ENCODE measurements at places on chromosomes 4 and X.
A peak's percentile ranks its signal among the peaks of the same experiment; 100 is the strongest.

DNA sequence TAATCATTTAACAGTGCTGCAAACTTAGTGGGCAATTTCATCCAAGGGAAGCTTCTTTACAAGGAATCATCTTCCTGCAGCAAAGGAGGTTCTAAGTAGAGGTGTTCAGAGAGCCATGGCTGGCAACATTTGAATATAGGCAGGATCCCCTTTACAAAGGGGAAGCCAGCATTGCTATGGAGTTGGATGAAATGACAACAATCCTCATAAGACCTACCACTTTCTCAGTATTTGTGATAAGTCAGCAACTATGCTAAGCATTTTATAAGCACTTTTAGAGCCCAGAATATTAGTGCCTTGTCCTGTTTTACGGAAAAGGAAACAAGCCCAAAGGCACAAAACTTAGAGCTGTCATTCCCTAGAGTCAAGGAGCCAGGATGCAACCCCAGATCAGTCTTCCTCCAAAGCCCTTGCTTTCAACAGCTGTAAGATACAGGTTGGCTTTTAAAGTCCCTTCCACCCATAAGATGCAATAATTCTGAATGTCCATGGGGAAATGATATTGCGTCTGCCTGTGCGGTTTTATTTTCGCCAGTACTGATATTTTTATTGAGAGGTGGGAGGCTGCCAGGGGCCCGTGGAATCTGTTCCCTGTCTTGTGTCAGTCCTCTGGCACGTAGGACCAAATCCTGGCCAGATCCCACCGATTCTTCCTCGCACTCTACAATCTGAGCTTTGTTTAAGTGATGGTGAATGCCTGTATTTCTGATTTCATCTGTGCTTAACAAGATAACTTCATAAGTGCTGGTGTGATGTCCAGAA lies 59.1 kb downstream of the SMIM20 start:
- DNase-seq = peak; percentile 24

DNA sequence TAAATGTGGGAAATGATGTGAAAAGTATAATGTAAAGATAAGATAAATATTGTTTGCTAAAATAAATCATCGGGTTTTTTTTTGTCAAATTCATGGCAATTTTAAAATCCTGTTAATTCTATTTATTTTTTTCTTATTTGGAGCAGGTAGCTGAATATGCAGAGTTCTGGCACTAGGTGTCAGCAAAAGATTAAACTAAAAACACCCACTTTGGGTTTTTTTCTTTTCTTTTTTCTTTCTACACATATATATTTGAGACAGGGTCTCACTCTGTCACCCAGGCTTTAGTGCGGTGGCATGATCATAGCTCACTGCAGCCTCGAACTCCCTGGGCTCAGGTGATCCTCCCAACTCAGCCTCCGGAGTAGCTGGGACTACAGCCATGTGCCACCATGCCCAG lies 6.9 kb upstream of the RAP2C start:
- DNase-seq = peak; percentile 13

GRCh38 chr4:34318773-34319172 lies 1925.5 kb downstream of the ARAP2 start:
- no peak for DNase-seq

DNA sequence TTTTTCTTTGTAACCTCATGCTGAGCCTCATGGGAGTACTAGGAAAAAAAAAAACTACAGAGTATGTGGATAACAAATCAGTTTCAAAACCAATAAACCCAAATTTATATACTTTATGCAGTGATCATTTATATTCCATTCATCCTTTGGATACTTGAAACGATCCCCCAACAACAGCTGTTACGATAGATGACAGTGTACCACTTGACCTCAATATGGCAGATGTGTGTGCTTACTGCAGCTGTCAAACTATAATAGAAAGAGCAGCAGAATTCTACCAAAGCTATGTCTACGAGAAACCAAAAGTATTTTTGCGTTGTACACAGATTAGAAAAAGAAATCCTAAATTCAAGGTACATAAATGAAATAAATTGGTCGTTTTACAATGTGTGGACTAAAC lies 337.8 kb downstream of the PDGFC start:
- no peak for DNase-seq

- DNase-seq = no peak
Observed at GRCh38 chrX:69144838-69145680, 20.2 kb downstream of the PJA1 start.

- DNase-seq = no peak
Observed at GRCh38 chr4:66351761-66352160, 681.5 kb upstream of the EPHA5 start.

- DNase-seq = no peak
Observed at GRCh38 chr4:104279744-104280143, 214.9 kb downstream of the CXXC4 start.

DNA sequence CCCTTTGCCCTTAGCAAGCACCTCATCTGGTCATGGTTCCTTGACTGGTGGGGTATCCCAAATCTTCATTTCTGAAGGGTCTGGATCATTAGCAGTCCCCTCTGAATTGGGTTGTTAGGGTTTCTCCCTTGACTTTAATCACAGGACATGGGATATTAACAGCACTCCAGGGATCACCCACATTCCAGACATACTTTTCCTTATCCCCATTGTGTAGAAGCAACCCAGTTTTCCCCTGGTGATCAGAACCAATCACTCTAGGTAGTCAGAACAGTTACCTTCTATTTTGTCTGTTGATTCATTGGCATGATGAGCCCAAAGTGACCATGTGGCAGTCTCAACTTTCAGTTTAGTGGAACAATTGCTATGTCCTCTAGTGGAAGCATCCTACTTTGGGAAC lies 29.1 kb upstream of the GRSF1 start:
- DNase-seq = no peak

DNA sequence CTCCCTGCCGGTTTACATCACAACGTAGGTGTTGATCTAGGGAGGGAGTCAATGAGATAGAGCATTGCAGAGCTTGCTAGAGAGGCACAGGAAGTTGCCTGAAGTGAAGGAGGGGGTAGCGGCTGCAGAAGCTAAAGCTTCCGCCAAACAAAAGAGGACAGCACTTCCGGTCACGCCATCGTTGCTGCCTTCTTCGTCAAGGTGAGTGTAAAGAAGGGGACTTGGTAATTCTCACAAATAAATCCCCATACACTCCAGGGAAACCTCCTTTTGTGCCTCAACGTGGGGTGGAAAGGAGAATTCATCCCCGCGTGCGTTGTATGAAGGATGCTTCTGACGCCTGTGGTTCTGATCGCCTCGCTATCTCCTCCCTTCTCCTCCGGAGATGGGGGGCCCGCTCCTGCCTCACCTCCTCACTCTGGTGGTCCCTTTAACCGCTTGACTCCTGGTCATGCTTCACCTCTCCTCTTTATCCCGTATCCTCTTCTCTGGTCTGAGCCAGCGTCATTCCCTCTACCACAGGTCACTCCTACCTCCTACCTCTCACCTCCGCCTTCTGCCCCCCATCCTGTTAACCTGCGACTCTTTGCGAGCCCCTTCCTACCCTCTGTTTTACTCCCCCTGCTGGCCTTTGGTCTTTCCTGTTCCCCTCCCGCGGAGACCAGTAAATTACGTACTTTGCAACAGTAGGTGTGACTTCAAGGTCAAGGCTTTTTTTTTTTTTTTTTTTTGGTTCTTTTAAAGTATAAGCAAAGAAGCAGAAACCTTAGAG lies 59.9 kb downstream of the GSPT2 start:
- DNase-seq = peak; percentile 61

- DNase-seq = peak; percentile 29
Observed at GRCh38 chr4:76012388-76012801, 5.1 kb upstream of the CXCL9 start.

- no peak for DNase-seq
Observed at GRCh38 chrX:134406356-134407064, 53.5 kb upstream of the HPRT1 start.

- no peak for DNase-seq
Observed at GRCh38 chr4:14321723-14322122, 680.6 kb upstream of the CPEB2 start.

DNA sequence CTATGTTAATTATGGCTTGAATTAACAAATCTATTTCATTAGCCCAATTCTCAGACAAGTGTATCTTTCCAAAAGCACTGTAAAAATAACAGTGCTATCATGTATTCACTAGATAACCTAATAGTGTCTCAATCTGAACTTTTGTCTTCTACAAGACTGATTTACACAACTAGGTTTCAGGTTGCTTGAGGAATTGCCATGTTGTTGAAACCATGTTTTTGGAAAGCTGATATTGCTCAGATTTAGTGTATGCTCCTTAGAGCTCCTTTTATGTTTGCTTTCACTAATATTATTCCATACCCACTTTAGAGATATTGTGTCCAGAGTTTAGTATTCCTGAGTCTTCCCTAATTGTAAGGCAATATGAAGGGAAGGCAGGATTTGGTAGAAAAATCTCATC lies 70.6 kb downstream of the GPAT3 start:
- no peak for DNase-seq

GRCh38 chr4:2936773-2937145 lies 26.4 kb downstream of the NOP14 start:
- peak; percentile 50 for DNase-seq

DNA sequence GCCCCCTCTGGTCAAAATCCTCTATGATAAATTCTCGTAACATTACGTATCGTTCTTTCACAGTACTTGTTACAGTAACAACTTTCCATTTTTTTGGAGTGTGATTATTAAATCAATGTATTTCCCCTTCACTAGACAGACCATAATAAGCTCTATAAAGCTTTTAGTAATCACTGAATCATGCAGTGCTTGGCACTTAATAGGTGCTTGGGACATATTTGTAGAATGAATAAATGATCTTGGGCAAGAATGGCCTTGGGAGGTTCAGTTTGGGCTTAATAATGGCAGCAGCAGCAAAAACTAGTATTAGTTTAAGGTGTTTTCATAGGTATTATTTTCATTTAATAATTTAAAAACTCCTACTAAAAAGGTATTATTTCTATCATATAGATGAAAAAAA lies 33.4 kb upstream of the SFRP2 start:
- DNase-seq = no peak

DNA sequence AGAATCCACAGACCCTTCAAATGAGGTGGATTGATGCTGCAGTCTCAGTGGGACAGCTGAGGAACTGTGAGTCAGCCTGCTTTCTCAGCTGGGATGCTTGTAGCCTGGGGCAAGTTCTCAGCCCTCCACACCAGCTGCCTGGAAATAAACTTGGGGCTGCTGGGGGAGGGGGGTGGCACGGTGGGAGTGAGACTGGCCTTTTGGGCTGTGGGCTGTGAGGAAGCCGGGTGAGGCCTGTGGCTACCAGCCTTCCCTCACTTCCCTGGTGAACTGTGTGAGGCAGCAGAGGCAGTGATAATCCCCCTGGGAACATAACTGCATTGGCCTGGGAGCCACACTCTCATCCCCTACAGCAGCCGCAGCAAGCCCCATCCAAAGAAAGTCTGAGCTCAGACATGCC lies 114.5 kb upstream of the GUCY1A1 start:
- no peak for DNase-seq

DNA sequence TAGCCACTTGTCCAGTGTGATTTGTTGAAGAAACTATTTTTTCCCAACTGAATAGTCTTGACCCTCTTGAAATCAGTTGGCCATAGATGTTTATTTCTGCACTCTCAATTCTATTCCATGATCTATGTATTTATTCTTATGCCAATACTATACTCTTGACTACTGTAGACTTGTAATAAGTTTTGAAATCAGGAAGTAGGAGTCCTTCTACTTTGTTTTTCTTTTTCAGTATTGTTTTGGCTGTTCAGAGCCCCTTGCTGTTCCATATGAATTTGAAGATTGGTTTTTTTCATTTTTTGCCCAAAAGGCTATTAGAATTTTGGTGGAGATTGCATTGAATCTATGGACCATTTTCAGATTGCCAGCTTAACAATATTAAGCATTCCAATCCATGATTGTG lies 10.2 kb downstream of the SAP30 start:
- no peak for DNase-seq

DNA sequence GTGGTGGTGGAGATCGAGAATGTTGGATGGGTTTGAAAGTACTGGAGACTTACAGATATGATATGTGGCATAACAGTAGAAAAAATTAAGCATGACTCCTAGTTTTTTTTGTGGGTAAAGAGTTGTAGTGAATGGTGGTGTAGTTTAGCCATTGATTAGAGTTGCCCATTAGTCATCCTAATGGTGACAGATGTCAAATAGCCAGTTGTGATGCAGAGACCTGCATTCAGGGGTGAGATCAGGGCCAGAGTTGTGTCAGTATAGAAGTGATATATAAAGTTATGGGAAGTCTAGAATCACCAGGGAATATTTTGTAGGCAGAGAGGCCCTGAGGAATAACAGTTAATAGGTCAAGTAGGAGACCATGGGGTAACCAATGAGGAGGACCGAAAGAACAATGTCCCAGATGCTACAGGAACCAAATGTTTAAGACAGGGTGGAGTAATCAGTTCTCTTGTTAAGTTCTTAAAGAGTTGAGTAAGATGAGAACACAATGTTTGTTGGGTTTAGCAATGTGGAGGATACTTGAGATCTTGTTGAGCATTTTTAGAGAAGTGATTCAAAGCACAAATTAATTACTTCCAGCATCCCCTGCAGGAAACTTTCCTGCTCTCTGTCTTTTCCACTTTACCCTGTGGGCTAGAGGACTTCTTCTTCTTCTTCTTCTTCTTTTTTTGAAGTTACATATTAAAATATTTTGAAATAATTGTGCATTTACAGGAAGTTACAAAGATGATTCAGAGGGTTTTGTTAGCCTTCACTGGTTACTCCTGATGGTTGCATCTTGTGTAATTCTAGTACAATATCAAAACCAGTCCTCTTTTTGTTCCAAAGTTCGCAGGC lies 13.3 kb downstream of the SGMS2 start:
- peak; percentile 54 for DNase-seq

GRCh38 chr4:6858997-6859396 lies 50.6 kb upstream of the TBC1D14 start:
- no peak for DNase-seq

GRCh38 chr4:186684889-186685309 lies 38.8 kb downstream of the FAT1 start:
- DNase-seq = no peak

- DNase-seq = no peak
Observed at GRCh38 chr4:153449338-153449737, 16.8 kb upstream of the TMEM131L start.

DNA sequence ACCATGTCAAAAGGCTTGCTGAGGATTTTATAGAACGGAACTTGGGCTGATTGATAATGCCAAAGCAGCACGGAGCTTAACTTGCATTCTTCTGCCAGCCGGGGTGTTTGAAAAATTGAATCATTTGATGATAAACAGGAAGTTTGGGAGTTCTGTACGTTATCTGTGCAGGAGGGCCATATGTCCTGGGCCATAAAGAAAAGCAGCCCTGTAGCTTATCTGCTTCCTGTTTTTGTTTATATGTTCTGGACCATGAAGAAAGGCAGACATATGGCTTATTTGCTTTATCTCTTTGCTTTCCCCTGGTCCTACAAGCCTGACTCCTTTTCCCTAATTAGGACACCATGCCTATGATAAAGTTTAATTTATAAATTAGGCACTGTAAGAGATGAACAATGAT lies 62.4 kb downstream of the HOPX start:
- DNase-seq = no peak

DNA sequence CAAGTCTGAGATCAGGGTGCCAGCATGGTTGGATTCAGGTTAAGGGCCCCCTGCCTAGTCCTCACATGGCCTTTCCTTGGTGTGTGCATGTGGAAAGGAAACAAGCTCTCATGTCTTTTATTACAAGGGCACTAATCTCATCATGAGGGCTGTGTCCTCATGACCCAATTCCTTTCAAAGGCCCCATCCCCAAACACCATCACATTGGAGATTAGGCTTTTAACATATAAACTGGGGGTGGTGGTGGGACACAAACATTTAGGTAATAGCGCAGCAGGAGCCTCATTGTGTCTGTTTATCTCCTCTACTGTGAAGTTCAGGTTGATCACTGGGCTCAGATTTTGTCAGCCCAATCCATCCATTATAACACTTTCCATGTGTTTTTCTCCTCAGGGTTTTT lies 41.0 kb downstream of the BEX3 start:
- no peak for DNase-seq

- DNase-seq = no peak
Observed at GRCh38 chr4:39068907-39069306, 6.9 kb downstream of the KLHL5 start.
